ENCODE measurements at places on chromosomes 7 and 10.

- no peak for DNase-seq
Measured at GRCh38 chr10:45075826-45076380, 75.2 kb downstream of the ZNF22 start.

DNA sequence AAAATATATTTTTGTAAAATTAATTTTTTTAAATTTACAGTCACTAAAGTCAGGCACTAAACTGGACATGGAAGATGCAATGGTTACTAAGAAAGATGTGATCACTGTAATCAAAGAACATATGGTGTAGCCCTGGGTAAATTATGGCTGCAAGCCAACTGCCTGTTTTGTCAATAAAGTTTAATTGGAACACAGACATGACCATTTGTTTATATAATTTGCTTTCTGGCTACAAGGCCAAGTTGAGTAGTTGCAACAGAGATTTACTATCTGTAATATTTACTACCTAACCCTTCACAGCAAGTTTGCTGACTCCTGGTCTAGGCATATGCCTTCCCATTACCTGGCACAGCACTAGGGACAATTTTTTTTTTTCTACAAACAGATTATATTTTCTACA, 448.9 kb downstream of the ADRA2A start:
- DNase-seq, result no peak

GRCh38 chr7:94392393-94392786, 2.3 kb upstream of the COL1A2 start:
- no peak for DNase-seq

DNA sequence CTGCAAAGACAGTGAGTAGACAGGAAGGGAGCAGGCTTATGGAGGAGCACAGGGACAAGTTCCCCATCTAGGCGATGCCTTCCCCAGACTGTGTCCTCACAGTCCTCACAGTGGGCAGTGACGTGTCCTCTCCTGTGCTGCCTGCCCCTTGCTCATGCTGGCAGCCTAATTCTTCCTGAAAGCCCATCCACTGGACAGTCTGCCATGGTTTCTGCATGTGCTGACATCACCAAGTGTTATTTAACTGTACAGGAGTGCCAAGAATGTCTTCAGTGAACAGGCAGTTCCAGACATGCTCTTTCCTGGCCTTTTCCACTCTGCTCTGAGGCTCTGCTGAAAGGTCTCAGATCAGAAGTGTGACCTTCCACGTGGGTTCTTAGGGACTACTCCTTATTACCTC, 54.1 kb downstream of the ZNF248 start:
- DNase-seq, result no peak

GRCh38 chr10:64636461-64636860, 1115.3 kb downstream of the REEP3 start:
- no peak for DNase-seq

GRCh38 chr10:99815621-99816020, 33.2 kb downstream of the ABCC2 start:
- no peak for DNase-seq

DNA sequence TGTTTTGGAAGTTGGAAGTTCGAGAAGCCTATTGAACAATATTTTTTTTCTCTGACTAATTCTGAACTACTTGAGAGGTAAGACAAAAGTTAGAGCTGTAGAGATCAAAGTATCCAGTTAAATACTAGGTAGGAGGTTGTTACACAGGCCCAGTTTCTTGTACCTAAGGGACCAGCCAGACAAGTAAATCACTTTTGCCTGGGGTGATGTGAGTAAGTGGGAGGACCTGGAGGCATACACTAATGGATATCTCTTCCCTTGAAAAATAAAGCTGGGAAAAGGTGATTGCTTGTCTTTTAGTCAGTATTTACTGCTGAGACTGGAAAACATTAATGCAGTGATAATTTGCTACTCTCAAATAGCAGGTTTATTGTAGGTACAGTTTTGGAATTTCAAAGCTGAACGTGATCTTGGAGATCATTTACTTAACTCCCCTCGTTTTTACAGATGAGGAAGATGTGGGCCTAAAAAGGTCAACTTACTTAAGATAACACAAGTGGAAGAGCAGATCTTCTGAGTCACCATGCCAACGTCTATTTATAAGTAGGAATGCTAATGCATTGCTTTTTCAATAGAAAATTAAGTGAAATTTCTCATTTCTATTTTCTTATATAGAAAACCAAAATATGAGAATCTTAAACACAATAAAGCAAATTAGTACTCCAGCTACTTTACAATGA, 181.3 kb downstream of the PPP1R9A start:
- no peak for DNase-seq

DNA sequence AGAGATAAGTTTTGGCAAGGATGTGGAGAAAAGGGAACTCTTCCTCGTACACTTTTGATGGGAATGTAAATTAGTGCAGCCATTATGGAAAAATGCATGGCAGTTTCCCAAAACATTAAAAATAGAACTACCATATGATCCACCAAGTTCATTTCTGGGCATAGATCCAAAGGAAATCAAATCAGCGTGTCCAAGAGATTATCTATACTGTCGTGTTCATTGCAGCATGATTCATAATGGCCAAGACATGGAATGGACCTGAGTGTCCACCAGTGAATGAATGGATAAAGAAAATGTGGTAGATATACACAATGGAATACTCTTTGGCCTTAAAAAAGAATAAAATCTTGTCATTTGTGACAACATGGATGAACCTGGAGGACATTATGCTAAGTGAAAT, 70.3 kb upstream of the RSU1 start:
- no peak for DNase-seq

- DNase-seq, result no peak
Measured at GRCh38 chr10:114347241-114347640, 57.1 kb downstream of the AFAP1L2 start.

- DNase-seq, result no peak
Measured at GRCh38 chr7:1085266-1085665, 2.6 kb upstream of the GPER1 start.

GRCh38 chr7:106599343-106599698, 61.6 kb downstream of the CCDC71L start:
- no peak for DNase-seq

- DNase-seq, result no peak
Measured at GRCh38 chr7:91918356-91918755, 22.3 kb upstream of the AKAP9 start.

DNA sequence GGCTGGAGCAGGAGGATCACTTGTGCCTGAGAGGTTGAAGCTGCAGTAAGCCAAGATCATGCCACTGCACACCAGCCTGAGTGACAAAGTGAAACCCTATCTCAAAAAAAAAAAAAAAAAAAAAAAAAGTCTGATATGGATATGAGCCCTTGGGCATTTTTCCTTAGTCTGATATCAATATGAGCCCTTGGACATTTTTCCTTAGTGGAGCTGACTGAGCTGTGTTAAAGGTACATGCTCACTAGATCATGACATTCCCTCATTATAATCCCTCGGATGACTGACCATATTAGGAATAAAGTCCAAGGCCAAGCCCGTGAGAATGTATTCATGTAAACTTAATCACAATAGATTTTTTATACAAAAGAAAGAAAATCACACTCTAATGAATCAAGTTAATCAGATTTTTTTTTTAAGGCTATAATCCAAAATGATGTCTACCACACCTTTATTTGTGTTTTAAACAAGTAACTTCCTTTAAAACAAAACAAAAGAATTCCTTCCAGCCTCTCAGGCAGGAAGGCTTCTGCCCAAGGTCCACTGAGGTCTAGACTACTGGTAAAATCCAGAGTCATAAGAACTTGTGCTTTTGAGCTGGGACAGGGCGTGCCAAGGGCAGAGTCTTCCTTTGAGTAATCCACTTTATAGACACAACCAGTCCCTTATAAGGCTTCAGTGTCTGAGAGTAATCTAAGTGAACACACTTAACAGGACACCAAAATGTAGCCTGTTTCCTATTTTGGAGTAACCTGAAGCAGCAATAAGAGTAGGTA, 5.5 kb downstream of the PPA1 start:
- no peak for DNase-seq

- no peak for DNase-seq
Measured at GRCh38 chr7:140455743-140456142, 23.6 kb downstream of the MKRN1 start.

DNA sequence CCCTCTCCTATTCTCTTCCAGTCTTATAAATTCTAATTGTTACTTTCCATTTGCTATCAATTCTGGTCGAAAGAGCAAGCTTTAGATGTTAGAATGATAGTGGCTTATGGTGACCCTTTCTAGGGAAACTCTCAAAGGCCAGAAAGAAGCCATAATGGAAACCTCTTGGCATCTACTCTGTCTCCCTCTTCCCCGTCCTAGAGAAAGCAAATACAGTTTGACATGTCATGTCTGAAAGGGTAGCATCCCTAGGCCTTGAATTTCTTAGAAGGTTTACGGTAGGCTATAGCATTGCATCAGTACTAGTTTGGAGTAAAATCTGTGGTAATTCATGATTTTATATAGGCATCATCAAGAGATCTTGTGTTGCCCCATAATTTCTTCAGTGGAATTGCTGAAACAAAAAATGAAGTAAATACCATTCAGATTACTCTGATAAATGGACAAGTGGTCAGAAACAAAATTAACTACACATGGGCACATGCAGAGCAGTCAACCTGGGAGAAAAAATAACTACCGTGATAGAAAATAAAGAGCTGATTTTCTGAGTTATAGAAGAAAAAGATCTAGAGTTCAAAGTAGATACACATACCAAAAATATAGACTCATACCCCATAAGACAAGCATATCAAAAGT, 4.4 kb downstream of the PRKAR2B start:
- DNase-seq, result no peak

DNA sequence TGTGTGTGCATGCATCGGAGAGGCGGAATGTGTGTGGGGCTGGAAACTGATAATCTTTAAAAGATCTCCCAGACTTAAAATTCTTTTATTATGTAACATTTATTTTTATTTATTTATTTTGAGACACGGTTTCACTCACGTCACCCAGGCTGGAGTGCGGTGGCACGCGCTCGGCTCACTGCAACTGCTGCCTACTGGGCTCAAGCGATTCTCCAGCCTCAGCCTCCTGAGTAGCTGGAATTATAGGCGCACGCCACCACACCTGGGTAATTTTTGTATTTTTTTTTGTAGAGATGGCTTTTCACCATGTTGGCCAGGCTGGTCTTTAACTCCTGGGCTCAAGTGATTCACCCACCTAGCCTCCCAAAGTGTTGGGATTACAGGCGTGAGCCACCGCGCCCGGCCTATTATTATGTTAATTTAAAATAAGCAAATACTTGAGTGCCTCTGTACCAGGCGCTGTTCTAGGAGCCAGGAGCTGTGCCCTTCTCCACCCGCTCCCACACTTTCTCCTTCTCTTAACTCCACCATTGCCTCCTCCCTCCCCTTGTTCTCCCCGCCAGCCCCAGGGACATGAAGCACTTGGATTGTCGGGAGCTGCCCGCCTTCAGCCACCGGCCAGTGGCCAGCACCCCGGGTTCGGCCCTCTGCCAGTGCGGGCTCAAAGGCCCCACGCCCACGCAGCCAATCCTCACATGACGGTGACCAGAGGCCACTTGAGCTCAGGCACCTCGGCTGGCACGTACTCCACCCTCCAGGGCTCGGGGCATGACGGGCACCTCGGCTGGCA, 163.6 kb downstream of the DNAJB6 start:
- DNase-seq, result no peak

- no peak for DNase-seq
Measured at GRCh38 chr10:50467209-50467608, 156.5 kb downstream of the SGMS1 start.

DNA sequence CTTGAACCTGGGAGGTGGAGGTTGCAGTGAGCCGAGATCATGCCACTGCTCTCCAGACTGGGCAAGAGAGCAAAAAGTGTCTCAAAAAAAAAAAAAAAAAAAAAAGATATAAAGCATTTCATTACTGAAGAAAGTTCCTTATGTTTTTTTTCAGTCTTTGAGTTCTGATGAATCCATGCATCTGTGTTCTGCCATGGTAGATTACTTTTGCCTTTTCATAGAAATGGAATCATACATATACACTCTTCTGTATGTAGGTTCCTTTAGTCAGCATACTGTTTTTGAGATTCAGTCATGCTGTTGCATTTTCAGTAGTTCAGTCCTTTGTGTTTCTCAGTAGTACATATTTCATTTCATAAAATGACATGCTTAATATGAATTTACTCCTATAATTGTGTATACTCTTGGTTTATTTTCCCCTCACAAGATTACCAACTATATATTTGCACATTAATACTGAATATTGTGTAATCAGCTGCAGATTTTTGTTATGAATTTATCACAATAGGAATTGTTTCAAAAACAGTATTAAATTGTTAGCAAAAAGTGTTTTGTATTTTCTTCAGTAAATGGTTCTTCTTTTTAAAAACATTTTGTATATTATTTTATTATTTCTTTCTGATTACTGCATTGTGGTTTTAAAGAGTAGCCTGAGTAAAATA, 2.8 kb upstream of the ZNF777 start:
- no peak for DNase-seq

GRCh38 chr10:2866569-2866968, 200.8 kb upstream of the PFKP start:
- no peak for DNase-seq

DNA sequence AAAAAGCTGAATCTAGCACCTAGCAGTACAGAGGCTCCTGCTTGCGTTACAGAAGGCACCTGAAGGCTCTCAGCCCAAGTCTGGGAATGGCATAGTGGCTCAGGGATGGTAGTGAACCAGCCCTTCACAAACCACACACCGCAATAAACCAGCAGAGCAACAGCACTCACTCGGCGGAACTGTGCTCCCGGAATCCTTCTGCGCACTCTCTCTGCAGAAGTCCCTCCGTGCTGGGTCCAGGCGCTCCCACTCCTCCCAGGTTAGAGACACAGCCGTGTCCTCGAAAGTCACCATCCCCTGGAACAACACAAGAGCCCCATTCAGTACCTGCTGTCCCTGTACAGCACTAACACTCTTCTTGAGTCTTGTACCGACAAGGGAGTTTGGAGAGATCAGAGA, 1.5 kb downstream of the ZNF394 start:
- no peak for DNase-seq

- DNase-seq, result peak; percentile 27
Measured at GRCh38 chr10:63466144-63466935, 563 bp upstream of the JMJD1C start.

DNA sequence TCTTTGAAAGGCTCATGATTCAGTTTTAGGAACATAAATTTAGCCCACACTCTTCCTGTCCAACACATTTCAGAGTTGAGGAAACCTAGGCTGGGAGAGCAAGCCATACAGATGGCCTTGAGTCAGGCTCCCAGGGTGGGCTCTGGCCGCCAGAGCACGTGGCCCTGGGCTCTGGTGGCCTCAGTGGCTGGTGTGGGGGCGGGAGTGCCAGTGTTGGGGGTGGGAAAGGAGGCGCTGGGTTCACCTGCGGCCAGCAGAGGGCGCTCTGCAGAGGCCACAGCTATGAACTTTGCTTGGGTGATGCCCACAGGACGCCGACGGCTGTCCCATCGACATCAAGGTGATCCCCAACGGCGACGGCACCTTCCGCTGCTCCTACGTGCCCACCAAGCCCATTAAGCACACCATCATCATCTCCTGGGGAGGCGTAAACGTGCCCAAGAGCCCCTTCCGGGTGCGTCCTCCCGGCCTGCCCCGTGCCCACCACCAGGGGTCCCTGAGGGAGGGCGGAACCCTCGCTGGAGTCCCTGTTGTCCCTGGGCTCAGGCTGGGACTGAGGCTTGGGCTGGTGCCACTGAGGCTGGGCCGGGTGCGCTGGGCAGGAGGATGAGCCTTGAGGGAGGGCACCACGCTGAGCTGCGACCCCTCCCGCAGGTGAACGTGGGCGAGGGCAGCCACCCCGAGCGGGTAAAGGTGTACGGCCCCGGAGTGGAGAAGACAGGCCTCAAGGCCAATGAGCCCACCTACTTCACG, 11.9 kb downstream of the FLNC start:
- no peak for DNase-seq

GRCh38 chr10:80460399-80461207, 6.5 kb downstream of the TSPAN14 start:
- no peak for DNase-seq

GRCh38 chr7:11969643-11970042, 137.6 kb upstream of the THSD7A start:
- DNase-seq, result no peak
